ENCODE measurements at places on chromosomes 16 and 17. TPM values are rescaled to one million over a fixed set of nuclear protein-coding genes. Genes with fewer than 3 reads are reported as not detected.

- no peak for DNase-seq
Measured at GRCh38 chr17:55342800-55343585, 78.2 kb downstream of the HLF start.

FOXL1 gene
- total RNA-seq: 0.82 TPM

- DNase-seq: no peak
Measured at GRCh38 chr17:43018932-43019331, 3.3 kb downstream of the VAT1 start.

GRCh38 chr17:75289832-75290337, 652 bp upstream of the SLC25A19 start:
- DNase-seq: no peak

DNA sequence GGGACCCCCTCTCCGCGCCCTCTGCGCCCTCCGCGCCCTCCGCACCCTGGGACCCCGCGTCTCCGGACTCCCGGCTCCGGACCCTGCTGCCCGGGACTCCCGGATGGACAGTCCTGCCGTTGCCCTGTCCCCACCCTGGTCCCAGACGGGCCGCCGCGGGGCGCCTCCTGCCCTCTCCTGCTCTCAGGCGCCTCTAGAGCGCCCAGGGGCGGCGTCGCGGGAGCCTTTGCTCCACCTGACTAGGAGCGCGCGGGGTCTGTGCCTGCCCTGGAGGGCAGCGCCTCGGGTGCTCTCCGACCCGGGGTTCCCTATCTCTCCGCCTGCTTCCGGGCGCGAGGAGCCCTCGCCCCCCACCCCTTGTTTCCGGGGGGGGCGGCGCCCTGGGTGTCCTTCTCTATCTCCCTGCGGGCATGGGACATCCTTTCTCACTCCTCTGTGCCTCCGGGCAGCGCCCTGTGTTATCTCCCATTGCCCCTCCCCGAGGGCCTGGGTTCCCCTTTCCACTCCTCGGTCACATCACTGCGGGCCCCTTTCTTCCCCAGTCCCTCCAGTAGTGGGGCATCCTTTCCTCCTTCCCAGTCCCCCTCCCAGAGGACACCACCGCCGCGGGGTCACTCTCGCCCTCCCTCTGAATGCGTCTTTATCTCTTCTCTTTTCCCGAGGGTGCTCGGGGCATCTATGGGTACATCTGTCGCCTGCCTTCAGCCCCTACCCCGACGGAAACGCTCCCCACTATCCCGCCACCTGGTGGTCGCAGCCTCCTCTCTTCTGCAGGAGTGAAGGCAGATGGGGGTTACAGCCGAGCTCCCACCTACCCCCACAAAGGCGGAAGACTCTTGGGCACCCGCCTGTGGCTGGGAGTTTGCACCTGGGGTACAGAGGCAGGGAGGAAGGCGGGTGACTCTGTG, 875 bp downstream of the PRKCB start:
- peak; percentile 42 for DNase-seq

MSLN gene
- not detected for total RNA-seq

DNA sequence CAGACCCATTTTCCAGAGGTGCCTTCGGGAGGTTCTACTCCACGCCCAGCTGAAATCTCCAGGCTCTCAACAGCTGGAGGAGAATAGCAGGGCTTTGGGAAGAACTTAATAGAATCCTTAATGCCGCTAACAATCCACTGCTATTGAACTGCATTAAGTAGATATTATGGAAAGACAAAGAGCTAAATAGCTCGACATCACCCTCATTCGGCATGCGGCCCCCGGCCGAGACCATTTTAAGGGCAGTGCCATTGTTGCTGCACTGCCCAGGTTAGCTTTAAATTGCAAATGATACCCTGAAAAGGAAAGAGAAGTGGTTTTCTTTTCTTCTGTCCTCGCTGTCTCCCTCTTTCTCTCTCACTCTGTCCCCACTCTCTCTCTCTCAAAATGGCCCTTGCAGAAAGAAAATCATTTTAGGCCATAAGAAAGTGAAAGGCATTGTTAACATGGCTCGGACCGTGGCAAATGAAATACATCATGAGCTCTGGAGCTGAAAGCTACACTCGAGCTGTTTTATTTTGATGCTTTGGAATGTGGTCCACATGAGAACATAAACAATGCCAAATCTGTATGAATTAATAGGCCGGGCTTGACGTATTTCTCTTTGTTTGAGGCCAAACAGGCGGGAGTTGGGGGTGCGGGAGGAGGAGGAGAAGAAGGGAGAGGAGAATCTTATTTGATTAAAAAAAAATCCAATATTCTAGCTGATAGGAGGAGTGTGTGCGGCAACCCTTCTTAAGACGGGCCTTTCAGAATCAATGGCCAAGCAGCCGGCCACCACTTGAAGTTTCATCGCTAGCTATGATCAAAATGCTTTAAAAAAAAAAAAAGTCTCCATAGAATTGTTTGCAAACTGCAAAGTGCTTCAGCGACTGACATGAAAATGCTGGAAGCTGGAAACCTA, 298.8 kb upstream of the IRX3 start:
- DNase-seq: no peak

- DNase-seq: no peak
Measured at GRCh38 chr16:48905632-48906505, 295.9 kb upstream of the N4BP1 start.

DNA sequence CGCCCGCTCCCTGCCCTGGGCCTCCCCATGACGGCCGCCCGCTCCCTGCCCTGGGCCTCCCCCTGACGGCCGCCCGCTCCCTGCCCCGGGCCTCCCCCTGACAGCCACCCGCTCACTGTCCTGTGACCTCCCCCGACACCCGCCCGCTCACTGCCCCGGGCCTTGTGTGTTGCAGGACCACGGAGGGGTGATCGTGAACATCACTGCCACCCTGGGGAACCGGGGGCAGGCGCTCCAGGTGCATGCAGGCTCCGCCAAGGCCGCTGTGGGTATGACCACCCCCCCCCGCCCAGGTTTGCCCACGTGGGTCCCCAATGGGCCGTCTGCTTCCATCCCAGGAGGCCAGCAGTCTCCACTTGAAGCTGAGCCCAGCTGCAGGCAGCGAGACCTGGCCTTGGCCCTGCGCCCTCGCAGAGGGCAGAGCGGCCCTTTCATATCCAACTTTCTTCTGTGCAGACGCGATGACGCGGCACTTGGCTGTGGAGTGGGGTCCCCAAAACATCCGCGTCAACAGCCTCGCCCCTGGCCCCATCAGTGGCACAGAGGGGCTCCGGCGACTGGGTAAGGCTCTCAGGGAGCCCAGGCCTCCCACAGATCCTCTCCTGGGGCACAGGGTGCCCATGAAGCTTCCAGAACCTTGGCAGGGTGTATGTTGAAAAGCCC, 9.0 kb downstream of the DECR2 start:
- DNase-seq: peak; percentile 5

DNA sequence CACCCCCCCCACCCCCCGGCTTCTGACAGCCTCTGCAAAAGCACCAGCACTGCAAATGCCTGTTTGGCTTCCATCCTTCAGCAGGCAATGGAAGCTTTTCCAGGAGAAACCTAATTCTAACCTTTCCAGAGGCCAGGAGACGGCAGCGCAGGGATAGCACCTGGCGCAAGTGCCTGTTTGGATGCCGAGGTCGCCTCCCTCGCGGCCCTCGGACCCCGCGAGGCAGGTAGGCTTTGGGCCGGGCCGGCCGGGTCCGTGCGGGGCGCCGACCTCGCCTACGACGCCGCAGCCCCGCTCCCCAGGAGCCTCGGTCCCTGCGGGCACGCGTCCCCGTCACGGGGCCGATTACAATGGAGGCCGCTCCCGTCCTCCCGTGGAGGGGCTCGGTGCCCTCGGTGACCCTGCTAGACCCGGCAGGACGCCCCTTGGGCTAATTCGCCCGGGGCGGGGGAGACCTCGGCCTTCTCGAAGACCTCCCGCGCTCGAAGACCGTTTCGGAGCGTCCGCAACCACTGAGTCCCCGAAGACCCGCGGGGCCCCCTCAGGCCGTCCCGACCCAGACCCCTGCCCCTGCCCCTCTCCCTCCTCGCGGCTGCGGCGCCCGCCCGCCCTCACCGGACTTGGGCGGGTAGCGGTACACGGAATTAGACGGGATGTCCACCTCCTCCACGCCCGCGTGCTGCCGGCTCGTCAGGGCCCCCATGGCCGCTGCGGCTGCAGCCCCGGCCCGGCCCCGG, 587 bp downstream of the RNF157 start:
- no peak for DNase-seq

- no peak for DNase-seq
Measured at GRCh38 chr16:13521356-13521755, 398.6 kb upstream of the ERCC4 start.

DNA sequence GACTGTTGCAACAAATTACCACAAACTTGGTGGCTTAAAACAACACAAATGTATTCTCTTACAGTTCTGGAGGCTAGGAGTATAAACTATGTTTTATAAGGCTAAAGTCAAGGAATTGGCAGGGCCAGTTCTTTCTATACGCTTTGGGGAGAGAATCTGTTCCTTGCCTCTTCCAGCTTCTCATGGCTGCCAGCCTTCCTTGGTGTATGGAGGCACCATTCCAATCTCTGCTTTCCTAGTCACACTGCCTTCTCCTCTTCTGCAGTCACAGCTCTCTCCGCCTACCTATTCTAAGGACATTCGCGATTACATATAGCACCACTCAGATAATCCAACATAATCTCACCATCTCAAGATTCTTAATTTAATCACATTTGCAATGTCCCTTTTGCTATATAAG, 140.4 kb upstream of the GNAO1 start:
- DNase-seq: no peak

CDH13 gene
- 25.7 TPM for total RNA-seq

DNA sequence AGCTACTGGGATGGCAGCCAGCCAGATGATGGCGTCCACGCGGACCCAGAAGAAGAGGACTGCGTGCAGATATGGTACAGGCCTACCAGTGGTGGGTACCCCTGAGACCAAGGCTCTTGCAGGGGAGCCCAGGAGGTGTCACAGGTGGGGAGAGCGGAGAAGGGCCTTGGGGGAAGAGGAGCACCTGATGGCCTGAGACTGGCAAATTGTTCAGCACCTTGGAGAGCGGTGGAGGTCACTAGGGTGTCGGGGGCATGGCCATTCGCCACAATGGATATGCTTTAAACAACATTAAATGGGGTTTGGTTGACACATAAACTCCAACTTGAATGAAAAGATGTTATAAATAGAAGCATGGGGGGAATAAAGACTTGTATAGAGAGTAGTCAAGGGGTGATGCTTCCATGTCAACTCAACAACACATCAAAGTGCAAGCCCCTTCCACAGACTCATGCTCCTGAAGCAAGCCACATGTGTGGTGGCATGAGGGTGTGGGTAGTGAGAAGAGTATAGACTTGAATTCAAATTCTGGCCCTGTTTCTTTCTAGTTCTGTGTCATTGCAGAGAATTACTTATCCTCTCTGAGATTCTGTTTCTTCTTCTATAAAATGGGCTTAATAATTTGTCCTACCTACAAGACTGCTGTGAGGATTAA, 22.2 kb downstream of the CLEC19A start:
- DNase-seq: no peak

PLK1 gene
- total RNA-seq: 1.6 TPM

- no peak for DNase-seq
Measured at GRCh38 chr17:62925267-62925836, 40.7 kb upstream of the TANC2 start.

DNA sequence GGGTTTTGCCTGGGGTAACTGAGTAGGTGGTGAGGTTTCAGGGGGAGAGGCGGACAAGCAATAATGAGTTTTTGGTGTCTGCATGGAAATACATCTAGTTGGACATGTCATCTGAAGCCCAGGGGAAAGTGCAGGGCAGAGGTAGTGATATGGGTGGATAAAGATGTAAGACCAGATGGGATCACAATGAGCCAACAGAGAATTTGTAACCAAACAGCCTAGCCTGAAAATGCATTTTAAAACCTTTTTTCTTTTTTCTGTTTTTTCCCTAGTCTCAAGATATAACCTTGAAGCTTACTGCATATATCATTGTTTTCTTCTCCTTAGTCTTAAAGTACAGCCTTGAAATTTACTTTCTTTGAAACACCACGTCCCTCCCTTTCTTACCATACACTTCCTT, 3.7 kb upstream of the ZNF19 start:
- DNase-seq: no peak

DNA sequence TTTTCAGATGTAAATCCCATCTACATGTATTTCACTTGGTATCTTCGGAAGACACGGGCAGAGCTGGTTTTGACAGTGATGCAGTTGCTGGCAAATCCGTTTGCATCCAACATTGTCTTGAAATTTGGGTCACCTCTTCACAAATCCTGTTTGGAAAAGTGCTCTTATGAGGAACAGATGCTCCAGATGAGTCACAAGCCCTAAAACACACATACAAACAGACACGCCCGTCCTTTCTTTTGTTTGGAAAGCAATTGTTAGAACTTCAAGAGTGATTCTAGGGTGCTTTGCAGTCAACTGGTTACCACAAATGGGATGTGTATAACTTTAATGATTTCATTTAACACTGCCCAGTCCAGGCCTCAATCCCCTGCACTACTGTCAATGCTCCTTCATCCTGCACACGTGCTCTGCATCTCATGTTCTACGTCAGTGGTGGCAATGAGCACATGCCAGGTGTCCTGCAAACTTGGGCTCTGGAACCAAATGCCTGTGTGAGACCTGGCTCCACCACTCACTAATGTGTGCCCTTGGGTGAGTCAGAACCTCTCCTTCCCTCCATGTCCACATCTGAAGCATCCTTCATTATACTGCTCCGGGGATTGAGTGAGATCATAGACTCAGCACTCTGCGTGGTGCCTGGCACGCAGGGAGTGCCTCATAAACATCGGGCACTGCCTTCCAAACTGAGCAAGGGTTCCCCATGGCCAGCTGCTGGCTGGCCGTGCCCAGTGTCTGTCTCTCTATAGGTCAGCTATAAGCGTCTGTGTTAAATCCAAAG, 19.3 kb upstream of the FOXF1 start:
- no peak for DNase-seq

GRCh38 chr16:13110124-13110796, 208.9 kb downstream of the SHISA9 start:
- DNase-seq: no peak

DNA sequence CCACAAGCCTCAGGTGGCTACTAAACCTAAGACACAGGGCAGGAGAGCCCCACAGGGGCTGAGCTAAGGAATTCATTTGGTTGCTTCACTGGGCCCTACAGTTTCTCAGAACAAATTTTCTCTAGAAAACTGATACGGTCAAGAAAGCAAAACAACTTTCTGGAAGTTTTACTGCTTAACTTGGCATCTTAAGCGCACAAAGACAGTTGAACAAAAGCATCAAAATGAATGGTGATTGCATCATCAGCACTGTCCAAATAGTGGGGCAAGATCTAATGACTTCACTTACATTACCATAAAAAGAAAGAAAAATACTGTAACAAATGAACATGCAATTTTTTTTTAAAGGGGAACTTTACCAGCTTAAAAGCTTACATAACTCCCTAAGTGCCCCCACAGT, 47.6 kb downstream of the XPO6 start:
- no peak for DNase-seq

HEATR9 gene
- not detected for total RNA-seq

DNA sequence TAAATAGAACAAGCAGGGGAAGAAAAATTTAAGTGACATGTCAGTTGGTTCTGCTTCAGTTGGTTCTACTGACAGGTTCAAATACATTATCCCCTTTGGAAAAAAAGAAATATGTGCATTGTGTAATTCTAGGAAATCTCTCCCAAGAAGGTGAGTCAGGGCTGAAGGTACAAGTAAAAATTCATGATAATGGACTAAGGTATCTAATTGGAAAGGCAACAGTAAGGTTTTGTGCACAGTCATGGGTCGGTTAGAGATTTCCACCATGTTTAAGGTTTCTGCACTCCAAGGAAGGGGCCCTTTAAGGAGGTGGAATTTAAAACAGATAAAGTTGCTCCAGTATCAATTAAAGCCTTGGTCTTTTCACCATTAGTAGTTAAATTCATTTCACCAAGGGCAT, 17.9 kb upstream of the B4GALNT2 start:
- no peak for DNase-seq

Data from frontal cortex (tissue), 4 donors.